ENCODE measurements at places on chromosomes 12 and 14. TPM values are rescaled to one million over a fixed set of nuclear protein-coding genes. Genes with fewer than 3 reads are reported as not detected.

FAM234B gene
- polyA plus RNA-seq, result 0.66 TPM

DNA sequence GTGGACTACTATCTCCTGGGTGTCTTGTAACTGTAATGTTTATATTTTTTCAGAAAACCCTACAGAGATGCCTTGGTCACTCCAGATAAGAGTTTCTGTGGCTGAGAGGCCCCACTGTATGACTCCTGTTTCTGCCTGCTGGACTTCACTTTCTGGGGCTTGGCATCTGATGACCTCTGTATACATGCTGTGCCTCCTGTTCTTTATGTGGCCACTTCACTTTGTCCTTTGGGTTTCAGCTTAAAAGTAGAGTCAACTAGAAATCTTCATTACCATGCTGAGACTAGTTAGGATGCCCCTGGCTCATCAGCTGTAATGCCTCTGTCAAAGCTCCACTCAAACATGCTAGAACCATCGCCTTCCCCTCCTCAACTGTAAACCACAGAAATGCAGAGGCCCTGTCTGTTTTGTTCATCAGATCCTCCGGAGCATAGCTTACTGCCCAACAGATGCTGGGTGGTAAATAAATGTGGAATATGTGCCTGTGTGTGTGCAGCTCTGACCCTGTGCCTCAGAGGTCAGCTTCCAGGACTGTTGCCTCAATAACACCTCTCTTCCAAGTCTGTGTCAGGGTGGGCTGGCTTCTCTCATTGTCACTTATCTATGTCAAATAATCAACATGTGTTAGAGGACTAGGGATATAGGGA, 25.5 kb downstream of the ZNF664 start:
- peaks cover 22% of the 10 kb centered on the region for H3K4me1 ChIP-seq
- no peak for DNase-seq
- peak overlapping the region; percentile 30 for H3K27ac ChIP-seq
- H3K27me3 ChIP-seq, result no peaks in the 10 kb centered on the region
- H3K4me3 ChIP-seq, result no peak overlapping the region

- H3K36me3 ChIP-seq, result no peaks in the 10 kb centered on the region
- H3K27ac ChIP-seq, result no peak overlapping the region
- no peak for DNase-seq
- H3K27me3 ChIP-seq, result no peaks in the 10 kb centered on the region
- H3K4me3 ChIP-seq, result no peak overlapping the region
Measured at GRCh38 chr12:25401547-25402345, 151.0 kb upstream of the KRAS start.

DNA sequence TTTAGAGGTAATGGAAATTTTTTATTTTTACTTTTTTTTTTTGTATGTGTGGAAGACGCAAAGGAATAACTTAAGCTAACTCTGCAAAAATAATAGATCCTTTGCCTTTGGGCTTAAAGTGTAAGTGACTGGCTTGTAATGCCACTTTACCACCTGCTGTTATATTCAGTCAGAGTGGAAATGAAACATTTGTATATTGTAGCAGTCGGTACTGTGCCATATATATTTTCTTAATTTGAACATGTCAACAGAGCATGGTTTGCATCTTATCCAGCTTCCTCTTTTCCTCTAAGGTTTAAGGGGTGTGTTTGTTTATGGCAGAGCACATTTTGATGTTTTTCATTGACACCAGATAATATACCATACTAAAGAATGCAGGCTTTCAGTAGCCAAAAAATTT, 176.6 kb downstream of the TRHDE start:
- H3K27me3 ChIP-seq, result no peaks in the 10 kb centered on the region
- H3K4me1 ChIP-seq, result no peaks in the 10 kb centered on the region
- H3K27ac ChIP-seq, result no peak overlapping the region
- H3K4me3 ChIP-seq, result no peak overlapping the region
- no peak for DNase-seq

KCNK10 gene
- 1.7 TPM for polyA plus RNA-seq

RPL10L gene
- polyA plus RNA-seq, result not detected

DNA sequence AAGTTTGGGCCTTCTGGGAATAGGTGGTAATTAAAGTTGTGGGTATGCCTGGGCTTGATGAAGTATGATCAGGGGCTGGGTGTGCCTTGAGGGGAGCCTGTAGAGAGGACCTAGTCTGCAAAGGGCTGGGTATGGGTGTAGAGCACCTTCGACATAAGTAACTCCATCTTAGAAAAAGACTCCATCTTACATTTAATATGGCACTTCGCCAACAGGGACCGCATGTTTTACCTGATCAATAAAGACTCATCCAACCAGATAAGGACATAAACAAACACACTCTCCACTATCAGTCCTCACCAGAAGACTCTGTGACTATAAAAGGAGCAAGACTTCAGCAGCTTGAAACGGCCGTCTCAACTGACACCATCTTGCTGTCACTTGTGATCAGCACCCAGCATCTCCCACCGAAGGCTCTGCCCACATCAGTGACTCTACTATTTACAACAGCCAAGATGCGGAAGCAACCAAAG, 23.5 kb upstream of the GPR68 start:
- DNase-seq, result no peak
- H3K27me3 ChIP-seq, result no peaks in the 10 kb centered on the region
- H3K4me3 ChIP-seq, result no peak overlapping the region
- H3K36me3 ChIP-seq, result no peaks in the 10 kb centered on the region
- peaks cover 6% of the 10 kb centered on the region for H3K4me1 ChIP-seq
- no peak overlapping the region for H3K27ac ChIP-seq

DNA sequence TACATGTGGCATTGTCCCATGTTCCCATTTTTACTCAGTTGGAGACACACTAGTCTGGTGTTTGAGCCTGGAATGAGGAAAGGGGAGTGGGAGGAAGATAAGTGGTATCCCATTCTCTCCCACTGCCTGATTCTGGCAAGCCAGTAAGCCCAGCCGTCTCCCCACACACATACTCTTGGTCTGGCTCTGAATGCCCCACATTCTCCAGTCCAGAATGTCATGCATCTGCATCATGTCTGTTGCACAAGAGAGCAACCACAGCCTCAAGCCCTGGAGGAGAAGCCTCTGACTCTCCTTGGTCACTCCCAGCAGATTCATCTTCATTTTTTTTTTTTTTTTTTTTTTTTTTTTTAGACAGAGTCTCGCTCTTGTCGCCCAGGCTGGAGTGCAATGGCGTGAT, 48.0 kb downstream of the DRAM1 start:
- H3K27ac ChIP-seq, result peak overlapping the region; percentile 41
- H3K4me1 ChIP-seq, result no peaks in the 10 kb centered on the region
- H3K36me3 ChIP-seq, result no peaks in the 10 kb centered on the region
- peak; percentile 60 for DNase-seq

- H3K27me3 ChIP-seq, result no peaks in the 10 kb centered on the region
- no peak overlapping the region for H3K27ac ChIP-seq
- no peak overlapping the region for H3K4me3 ChIP-seq
- no peak for DNase-seq
- no peaks in the 10 kb centered on the region for H3K36me3 ChIP-seq
- H3K4me1 ChIP-seq, result peaks cover 5% of the 10 kb centered on the region
Measured at GRCh38 chr14:101103321-101103901, 199.9 kb upstream of the RTL1 start.

GRCh38 chr14:33740531-33740930, 210.3 kb downstream of the EGLN3 start:
- H3K27ac ChIP-seq, result no peak overlapping the region
- H3K27me3 ChIP-seq, result no peaks in the 10 kb centered on the region
- no peak overlapping the region for H3K4me3 ChIP-seq
- no peaks in the 10 kb centered on the region for H3K4me1 ChIP-seq
- no peaks in the 10 kb centered on the region for H3K36me3 ChIP-seq

PEX5 gene
- polyA plus RNA-seq, result 15.0 TPM

DNA sequence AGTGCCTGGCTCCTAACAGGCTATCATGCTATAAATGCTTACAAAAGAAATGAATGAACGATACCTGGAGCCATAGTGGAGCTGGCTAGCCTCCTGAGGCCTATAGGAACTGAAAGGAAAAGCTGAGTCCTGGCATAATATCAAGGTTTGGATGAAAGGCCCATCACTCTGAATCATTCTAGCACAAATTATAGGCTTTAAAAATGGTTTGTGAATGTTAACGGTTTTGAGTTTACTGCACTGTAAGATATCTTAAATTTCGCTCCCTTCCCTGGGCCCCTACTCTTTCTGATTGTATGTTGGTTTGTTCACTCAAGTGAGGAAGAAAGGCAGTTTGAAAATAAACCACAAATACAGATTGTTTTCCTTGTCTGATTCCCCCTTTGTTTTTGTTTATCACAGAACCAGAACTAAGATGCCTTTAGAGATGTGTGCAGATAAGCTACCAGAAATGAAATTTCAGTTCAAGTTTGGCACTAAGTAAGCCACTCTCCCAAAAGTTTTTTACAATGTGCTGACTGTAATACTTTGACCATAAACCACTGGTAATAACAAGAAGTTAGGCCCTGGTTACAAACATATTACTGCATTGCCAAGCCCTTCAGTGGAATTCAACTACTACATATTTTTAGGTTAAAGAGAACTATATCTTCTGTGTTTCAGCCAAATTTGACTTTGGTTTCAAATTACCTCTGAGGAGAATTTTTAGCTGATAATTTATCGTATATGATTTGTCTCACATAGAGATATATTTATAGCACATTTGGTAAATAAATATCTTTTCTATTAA, 89.5 kb downstream of the ALX1 start:
- no peaks in the 10 kb centered on the region for H3K27me3 ChIP-seq
- peak overlapping the region; percentile 50 for H3K27ac ChIP-seq
- no peaks in the 10 kb centered on the region for H3K36me3 ChIP-seq
- H3K4me1 ChIP-seq, result peaks cover 5% of the 10 kb centered on the region
- no peak overlapping the region for H3K4me3 ChIP-seq
- DNase-seq, result peak; percentile 10

OAS3 gene
- polyA plus RNA-seq, result 6.6 TPM

PZP gene
- 0.49 TPM for polyA plus RNA-seq

DNA sequence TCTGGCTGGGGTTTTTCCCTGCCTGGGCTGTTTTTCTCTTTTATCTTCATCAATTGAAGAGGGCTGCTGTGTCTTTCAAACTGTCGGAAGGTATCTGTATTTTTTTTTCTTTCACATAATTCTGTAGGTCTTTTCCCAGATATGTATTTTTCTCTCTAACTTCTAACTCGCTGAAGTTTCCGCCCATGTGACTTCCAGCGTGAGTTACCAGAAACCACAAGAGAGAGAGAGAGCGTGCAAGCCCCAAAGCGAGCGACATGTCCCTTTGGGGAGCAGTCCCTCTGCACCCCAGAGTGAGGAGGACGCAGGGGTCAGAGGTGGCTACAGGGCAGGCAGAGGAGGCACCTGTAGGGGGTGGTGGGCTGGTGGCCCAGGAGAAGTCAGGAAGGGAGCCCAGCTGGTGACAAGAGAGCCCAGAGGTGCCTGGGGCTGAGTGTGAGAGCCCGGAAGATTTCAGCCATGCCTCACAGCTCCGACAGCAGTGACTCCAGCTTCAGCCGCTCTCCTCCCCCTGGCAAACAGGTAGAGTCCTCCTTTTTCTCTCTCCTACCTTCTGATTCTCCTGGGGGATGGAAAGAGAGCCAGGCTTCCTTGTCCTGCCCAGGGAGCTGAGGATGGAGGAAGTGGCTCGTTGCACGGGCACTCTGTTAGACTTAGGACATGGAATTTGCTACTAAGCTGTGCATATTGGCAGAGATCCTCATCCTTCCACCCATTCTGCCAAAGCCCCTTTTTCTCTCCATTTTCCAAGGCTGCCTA, at the start of gene BATF:
TSS of gene BATF (plus strand) at position 246 of the 759 bp plus-strand sequence. CDS start at position 460, 214 bp downstream.
- H3K27me3 ChIP-seq, result no peaks in the 10 kb centered on the region
- no peak for DNase-seq
- peaks cover 12% of the 10 kb centered on the region for H3K4me1 ChIP-seq
- H3K36me3 ChIP-seq, result no peaks in the 10 kb centered on the region

LIN7A gene
- 5.2 TPM for polyA plus RNA-seq

CHFR gene
- 36.8 TPM for polyA plus RNA-seq

- H3K4me3 ChIP-seq, result no peak overlapping the region
- no peaks in the 10 kb centered on the region for H3K36me3 ChIP-seq
- peak; percentile 36 for DNase-seq
- H3K27ac ChIP-seq, result peak overlapping the region; percentile 91
- H3K27me3 ChIP-seq, result no peaks in the 10 kb centered on the region
Measured at GRCh38 chr14:71555654-71556559, 376.3 kb upstream of the RGS6 start.

FGF6 gene
- not detected for polyA plus RNA-seq

GRCh38 chr14:101175731-101176534, 272.4 kb upstream of the RTL1 start:
- H3K36me3 ChIP-seq, result no peaks in the 10 kb centered on the region
- H3K4me3 ChIP-seq, result no peak overlapping the region
- no peaks in the 10 kb centered on the region for H3K27me3 ChIP-seq
- no peak overlapping the region for H3K27ac ChIP-seq
- H3K4me1 ChIP-seq, result peaks cover 13% of the 10 kb centered on the region

- no peaks in the 10 kb centered on the region for H3K4me1 ChIP-seq
- no peaks in the 10 kb centered on the region for H3K36me3 ChIP-seq
- no peak for DNase-seq
- H3K4me3 ChIP-seq, result no peak overlapping the region
- no peak overlapping the region for H3K27ac ChIP-seq
- H3K27me3 ChIP-seq, result peaks cover 44% of the 10 kb centered on the region
Measured at GRCh38 chr14:92252323-92252722, 70.6 kb upstream of the SLC24A4 start.

DNA sequence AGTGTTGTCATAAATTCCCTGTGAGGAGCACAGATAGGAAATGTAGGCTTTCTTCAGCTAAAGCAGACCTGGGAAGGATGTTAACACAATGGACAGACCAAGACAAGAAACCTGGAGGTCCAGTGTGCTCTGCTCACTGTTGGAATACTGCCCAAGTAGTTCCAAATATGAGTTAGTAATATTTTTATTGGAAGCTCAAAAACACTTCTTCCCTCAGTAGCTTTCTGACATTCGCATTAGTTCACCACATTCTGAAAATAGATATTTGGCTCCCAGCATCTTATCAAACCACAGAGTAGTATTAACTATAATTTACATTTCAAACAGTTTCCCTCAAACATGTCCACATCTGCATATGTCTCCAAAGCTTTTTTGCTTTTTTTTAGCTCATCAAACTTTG, 74.8 kb upstream of the PYGL start:
- DNase-seq, result no peak
- H3K27me3 ChIP-seq, result no peaks in the 10 kb centered on the region
- H3K27ac ChIP-seq, result no peak overlapping the region
- H3K36me3 ChIP-seq, result no peaks in the 10 kb centered on the region
- peaks cover 7% of the 10 kb centered on the region for H3K4me1 ChIP-seq

DNA sequence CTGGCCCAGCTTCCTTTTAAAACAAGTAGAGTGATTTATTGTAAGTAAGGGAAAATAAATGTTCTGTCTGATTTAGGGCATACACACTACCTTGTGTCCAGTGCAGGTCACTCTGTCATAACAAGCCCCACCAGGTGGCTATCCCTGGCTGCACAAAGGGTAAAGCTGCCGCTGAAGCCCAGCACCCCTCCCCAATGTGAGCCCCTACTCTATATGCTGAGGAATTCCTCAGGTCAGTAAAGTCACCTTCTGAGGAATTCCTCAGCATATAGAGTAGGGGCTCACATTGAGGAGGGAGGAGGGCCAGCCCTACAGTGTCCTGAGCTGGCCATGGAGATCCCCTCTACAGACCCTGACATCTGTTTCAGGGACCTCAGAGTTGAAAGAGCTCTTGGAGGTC, 67.2 kb downstream of the TBC1D30 start:
- no peaks in the 10 kb centered on the region for H3K27me3 ChIP-seq
- no peak overlapping the region for H3K27ac ChIP-seq
- H3K4me1 ChIP-seq, result peaks cover 15% of the 10 kb centered on the region
- H3K36me3 ChIP-seq, result no peaks in the 10 kb centered on the region

- H3K4me1 ChIP-seq, result no peaks in the 10 kb centered on the region
- H3K36me3 ChIP-seq, result no peaks in the 10 kb centered on the region
- H3K4me3 ChIP-seq, result no peak overlapping the region
- H3K27me3 ChIP-seq, result no peaks in the 10 kb centered on the region
Measured at GRCh38 chr12:102344691-102345090, 135.7 kb downstream of the IGF1 start.
